ENCODE measurements at places on chromosomes 1 and 21.

DNA sequence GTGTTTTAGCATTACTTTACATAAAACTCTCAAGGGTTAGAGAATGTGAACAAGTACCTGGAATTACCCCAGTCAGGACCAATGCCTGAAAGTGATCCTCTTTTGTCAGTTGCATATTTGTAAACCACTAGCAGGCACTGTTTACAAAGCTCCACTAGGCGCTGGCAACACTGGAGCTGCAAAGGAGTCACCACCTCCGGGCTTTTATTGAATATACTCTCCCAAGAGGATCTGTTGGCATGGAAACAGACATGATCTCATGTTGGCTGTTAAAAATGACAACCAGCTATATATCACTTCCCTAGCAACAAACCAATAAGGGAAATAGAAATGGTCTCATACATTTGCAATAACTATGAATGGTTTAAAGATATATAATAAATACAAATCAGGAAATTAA, 116.0 kb downstream of the TTLL7 start:
- DNase-seq = peak; percentile 18

GRCh38 chr1:165793951-165794350, 25.3 kb upstream of the TMCO1 start:
- no peak for DNase-seq

- no peak for DNase-seq
Observed at GRCh38 chr1:67887146-67887545, 53.9 kb upstream of the GNG12 start.

- peak; percentile 74 for DNase-seq
Observed at GRCh38 chr1:108817016-108817415, 39.9 kb downstream of the AKNAD1 start.

- peak; percentile 100 for DNase-seq
Observed at GRCh38 chr1:26233903-26234643, at the start of gene CEP85. TSS of gene CEP85 (plus strand) at chr1:26234200. CDS start at chr1:26239784, 5,584 bp downstream.

DNA sequence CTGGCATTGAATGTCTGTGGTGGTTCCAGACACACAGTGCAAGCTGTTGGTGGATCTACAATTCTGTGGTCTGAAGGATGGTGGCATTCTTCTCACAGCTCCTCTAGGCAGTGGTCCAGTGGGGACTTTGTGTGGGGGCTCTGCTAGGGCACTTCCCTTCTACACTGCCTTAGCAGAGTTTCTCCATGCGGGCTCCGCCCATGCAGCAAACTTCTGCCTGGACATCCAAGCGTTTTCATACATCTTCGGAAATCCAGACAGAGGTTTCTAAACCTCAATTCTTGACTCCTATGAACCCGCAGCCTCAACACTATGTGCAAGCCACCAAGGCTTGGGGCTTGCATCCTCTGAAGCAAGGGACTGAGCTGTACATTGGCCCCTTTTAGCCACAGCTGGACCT, 43.0 kb downstream of the RGS18 start:
- no peak for DNase-seq

- peak; percentile 4 for DNase-seq
Observed at GRCh38 chr21:14773777-14774345, 227.7 kb upstream of the SAMSN1 start.

GRCh38 chr1:192668409-192668983, 32.5 kb downstream of the RGS13 start:
- DNase-seq = no peak

DNA sequence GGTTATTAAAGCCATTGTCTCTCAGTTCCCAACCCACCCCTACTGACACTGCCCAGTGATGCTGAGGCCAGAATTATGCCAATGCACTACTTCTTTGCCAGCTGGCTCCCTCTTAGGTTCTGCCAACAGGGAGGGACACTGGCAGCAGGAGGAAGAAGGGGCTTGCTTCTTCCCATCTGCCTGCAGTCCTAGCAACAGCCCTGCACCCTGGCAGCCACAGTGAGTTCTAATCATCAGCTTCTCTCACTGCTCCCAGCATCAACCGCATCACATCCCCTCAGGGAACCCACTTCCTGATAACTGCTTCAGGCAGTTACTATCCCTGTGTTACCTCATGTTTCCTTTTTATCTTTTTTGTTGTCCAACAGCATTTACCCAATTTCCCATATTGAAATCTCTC, 86.2 kb downstream of the UBR4 start:
- no peak for DNase-seq

GRCh38 chr1:240508201-240508600, 103.8 kb downstream of the GREM2 start:
- no peak for DNase-seq

- no peak for DNase-seq
Observed at GRCh38 chr1:99539131-99539530, 106.8 kb upstream of the PALMD start.

DNA sequence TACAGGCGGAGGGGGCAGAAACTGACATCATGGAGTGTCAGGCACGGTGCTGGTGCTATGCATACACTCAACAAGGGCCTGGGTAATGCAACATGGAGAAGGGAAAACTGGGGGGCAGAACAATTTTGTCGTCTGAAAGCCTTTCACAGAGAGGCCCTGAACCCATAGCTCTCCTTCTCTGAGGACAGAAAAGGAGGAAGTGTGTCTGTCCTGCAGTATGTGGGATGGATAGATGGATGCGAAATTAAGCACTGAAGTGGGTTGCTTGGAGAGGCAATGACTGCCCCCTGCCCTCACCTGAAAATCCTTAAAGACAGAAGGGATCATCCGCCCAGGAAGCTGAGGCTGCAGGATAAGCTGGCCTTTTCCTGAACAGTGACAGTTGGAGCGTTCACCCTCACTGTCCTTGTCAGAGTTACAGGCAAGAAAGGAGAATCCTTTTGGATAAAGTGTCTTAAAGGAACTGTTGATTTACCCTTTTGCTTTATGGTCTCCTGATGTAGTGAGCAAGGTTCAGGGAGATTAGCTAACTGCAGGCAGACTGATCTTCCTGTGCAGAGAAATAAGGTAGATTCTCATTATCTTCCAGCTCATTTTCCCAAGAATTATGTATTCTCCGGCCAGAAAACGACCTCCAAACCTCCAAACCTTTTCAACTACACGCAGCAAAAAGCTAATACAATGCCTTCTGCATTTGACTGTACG, 1.6 kb upstream of the FAM20B start:
- no peak for DNase-seq

GRCh38 chr1:153626904-153627714, at the start of gene S100A13:
TSS of gene S100A13 (minus strand) at chr1:153627505. CDS start at chr1:153626472, 1,033 bp downstream.
- peak; percentile 92 for DNase-seq

- DNase-seq = no peak
Observed at GRCh38 chr1:204166219-204166618, at the start of gene REN. TSS of gene REN (minus strand) at chr1:204166337. CDS start at chr1:204166293, 44 bp downstream.

- no peak for DNase-seq
Observed at GRCh38 chr1:227854189-227854588, 38.7 kb downstream of the PRSS38 start.

GRCh38 chr1:102724741-102725140, 383.6 kb downstream of the COL11A1 start:
- DNase-seq = no peak

- DNase-seq = peak; percentile 72
Observed at GRCh38 chr1:62407398-62408009, 29.3 kb upstream of the USP1 start.

- DNase-seq = no peak
Observed at GRCh38 chr1:206004826-206005225, 1.6 kb upstream of the RAB7B start.

DNA sequence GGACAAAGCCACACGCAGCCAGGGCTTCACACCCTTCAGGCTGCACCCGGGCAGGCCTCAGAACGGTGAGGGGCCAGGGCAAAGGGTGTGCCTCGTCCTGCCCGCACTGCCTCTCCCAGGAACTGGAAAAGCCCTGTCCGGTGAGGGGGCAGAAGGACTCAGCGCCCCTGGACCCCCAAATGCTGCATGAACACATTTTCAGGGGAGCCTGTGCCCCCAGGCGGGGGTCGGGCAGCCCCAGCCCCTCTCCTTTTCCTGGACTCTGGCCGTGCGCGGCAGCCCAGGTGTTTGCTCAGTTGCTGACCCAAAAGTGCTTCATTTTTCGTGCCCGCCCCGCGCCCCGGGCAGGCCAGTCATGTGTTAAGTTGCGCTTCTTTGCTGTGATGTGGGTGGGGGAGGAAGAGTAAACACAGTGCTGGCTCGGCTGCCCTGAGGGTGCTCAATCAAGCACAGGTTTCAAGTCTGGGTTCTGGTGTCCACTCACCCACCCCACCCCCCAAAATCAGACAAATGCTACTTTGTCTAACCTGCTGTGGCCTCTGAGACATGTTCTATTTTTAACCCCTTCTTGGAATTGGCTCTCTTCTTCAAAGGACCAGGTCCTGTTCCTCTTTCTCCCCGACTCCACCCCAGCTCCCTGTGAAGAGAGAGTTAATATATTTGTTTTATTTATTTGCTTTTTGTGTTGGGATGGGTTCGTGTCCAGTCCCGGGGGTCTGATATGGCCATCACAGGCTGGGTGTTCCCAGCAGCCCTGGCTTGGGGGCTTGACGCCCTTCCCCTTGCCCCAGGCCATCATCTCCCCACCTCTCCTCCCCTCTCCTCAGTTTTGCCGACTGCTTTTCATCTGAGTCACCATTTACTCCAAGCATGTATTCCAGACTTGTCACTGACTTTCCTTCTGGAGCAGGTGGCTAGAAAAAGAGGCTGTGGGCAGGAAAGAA, 8.1 kb downstream of the PSRC1 start:
- DNase-seq = no peak

GRCh38 chr1:116559304-116559761, 11.5 kb downstream of the CD58 start:
- no peak for DNase-seq

DNA sequence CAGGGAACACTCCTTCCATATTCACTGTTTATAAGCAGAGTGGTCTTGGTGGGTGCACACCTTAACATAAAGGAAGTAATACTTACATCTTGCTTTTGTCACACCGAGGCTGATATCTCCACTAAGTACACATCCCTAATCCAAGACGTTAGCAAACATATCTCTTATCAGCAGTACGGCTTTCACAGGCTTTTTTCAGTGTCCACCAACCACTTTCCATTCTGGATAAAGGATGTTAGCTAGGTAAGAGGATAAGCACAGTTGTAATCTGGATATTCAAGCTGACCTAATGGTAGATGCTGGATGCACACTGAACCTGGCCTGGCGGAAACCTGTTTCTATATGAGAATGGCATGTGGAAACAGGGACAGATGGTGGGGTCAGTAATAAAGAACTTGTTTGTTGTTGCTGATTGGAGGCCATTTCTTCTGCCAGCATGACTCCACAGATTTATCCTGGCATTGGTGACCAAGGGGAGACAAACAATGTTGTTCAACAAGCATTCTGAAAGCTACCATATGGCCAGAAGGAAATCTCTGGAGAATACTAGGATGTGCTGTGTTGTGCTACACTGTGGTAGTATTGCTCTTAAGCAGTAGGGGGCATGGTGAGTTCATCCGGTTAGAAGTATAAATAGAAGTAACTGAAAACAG, 416.4 kb downstream of the PTBP2 start:
- peak; percentile 72 for DNase-seq

GRCh38 chr1:50481142-50481736, 58.0 kb upstream of the DMRTA2 start:
- DNase-seq = no peak
